ENCODE measurements at places on chromosomes 7 and 10.

DNA sequence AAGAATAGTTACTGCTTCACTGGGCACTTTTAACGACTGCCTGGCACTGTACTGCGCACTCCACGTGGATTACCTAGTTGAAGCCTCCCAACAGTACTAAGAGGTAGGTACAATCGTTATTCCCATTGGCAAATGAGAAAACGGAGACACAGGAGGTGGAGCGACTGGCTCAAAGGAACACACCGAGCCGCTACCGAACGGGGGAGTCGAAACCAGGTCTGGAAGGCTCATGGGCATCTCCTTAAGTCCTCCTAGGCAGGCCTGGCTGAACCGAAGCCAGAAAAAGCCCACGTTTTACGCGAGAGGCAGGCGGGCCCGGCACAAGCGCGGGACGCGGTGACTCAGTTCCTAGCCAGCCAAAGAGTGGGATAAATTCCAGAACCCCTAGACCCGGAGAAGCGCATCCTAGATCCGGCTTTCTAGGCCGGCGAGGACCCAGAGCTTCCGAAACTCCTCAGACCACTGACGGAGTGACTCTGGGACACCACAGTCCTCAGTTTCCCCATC, 472 bp downstream of the PDAP1 start:
- peak; percentile 24 for DNase-seq

DNA sequence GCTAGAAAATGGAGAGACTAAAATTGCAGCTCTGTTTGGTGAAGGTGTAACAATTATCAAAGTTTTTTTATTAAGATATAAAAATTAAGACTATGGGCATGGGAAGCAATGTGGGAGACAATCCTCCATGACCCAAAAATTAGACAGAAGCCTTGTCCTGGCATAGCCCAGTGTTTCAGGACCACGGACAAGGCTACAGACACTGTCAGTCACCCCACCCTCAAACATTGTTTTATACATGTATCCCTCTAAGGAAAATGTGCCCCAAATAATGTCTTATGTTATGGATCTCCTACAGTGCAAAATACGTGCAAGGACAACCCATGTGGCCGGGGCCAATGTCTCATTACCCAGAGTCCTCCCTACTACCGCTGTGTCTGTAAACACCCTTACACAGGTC, 24.0 kb downstream of the HABP2 start:
- no peak for DNase-seq

GRCh38 chr7:45033261-45033930, 33.4 kb downstream of the CCM2 start:
- DNase-seq, result peak; percentile 81

DNA sequence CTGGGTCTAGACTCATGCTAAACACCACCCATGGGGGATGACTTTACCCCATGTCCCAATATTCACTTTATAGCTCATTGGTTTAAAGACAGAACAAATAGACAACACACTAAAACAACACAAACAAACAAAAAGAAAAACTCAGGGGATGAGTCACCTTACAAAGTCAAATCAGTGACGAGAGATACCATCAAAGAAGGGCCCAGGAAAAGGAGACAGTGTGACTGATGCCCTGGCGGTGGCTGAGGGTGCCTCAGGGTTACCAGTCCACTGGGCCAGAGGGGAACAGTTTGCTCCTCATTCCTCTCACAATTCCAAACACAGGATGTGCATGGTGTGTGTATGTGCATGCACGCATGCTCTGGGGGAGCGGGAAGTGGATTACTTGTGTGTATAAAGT, 171.3 kb upstream of the PRKCQ start:
- DNase-seq, result no peak

DNA sequence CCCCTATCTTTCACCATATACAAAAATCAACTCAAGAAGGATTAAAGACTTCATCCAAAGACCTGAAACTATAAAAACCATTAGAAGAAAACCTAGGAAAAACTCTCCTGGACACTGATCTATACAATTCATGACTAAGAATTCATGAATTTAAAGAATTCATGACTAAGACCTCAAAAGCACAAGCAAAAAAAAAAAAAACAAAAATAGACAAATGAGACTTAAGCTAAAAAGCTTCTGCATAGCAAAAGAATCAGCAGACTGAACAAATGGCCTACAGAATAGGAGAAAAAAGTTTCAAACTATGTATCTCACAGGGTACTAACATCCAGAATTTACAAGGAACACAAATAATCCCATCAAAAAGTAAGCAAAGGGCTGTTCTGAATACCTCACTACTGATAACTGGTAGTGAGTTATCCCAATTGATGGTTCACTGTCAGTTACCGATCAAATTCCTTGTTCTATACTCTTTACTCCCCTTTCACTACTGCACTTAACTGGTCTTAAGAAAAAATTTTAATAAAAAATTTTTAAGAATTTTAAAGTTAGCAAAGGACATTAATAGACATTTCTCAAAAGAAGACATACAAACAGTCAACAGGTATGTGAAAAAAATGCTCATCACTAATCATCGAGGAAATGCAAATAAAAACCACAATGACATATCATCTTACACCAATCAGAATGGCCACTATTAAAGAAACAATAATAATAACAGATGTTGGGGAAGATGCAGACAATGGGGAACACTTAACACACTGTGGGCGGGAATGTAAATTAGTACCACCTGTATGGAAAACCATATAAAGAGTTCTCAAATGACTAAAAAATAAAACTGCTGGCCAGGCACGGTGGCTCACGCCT, 33.2 kb downstream of the KMT2C start:
- no peak for DNase-seq

GRCh38 chr7:100867040-100867775, at the start of gene TRIP6:
Gene TRIP6, plus strand, starts transcription at chr7:100867387. Its CDS starts 111 bp downstream, at chr7:100867498.
- DNase-seq, result peak; percentile 82

GRCh38 chr10:21811245-21811585, 192.3 kb downstream of the DNAJC1 start:
- no peak for DNase-seq

- DNase-seq, result no peak
Observed at GRCh38 chr10:48343921-48344598, 37.6 kb downstream of the MAPK8 start.

GRCh38 chr7:77420986-77421672, 5.0 kb upstream of the GSAP start:
- no peak for DNase-seq

DNA sequence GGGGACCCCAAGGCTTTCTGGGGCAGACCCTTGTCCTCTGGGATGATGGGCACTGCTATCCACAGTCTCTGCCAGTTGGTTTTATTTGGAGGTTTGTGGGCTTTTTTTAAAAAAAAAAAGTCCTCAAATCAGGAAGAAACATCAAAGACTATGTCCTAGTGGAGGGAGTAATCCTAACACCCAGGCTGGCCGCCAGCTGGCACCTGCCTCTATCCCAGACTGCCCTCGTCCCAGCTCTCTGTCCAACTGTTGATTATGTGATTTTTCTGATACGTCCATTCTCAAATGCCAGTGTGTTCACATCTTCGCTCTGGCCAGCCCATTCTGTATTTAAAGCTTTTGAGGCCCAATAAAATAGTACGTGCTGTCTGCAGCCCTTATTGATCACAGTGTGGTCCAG, 61.0 kb upstream of the LRRC4 start:
- DNase-seq, result peak; percentile 74

GRCh38 chr7:38199154-38199553, 21.1 kb downstream of the STARD3NL start:
- no peak for DNase-seq

DNA sequence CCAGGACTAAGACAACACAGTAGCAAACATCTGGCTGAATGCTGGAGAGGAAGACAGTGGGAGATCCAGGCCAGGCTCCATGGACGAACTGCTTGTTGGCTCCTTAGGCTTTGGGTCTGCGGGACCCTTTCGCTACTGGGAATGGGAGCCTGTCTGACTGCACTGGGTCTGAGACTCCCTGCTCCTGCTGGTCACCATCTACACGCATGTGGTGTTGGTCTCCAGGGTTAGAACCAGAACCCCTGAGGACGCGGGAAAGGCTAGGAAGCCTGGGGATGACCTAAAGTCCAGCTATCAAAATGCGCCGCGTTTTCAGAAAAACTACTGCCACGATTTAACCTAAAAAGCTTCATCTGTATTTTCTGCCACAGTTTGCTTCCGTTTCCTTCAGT, 817 bp upstream of the DNAJB6 start:
- no peak for DNase-seq

- no peak for DNase-seq
Observed at GRCh38 chr10:122727426-122727825, 27.8 kb upstream of the C10orf120 start.

DNA sequence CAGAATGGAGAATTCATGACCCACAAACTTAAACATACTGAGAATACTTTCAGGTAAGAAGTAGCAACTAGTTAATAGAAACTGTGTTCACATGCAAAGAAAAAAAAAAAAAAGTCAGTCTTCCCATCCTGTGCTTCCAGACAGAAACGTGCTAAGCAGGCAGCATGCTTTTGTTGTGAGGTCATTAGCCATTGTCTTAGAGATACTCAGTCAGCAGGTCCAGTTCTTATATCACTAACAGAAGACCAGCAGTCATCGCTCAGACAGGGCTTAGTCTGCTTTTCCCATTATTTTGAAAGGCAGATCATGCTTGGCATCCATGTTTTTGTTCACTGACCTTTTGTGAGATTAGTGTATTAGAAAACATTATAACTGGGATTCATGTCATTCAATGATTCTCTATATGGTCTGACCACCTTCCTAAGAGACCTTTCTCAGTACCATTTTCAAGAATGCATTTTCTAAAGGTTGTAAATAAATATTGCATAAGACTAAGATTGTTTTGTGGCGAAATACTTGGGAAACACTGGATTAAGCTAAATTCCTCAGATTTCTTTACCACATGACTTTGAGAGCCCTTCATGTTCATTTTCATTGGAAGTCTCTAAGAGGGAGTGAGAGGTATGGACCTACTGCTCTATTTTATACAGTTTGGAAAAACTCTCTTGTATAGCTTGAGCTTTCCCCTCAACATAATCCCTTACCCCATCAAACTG, 45.0 kb upstream of the AGBL3 start:
- no peak for DNase-seq

DNA sequence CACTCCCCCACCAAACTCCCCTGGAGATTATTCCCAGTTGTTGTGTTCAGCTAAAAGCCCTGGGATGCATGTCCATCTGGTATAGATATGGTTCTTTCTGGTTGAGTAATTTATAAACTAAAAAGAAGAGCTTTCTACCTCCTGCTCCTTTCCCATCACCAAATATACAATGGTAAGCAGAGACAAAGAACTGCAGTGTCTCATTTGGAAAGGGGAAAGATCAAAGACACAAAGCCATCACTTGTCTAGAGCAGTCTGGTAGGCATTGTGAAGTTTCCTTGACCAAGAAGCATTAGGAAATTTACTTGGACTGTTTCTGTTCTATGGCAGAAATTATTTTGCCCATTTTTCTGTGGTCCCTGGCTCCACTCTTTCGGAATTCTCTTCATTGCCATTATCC, 24.9 kb upstream of the PANK1 start:
- no peak for DNase-seq

- DNase-seq, result no peak
Observed at GRCh38 chr7:117200786-117201458, 121.9 kb downstream of the WNT2 start.

GRCh38 chr7:153524070-153524601, 528.1 kb upstream of the DPP6 start:
- DNase-seq, result peak; percentile 97

DNA sequence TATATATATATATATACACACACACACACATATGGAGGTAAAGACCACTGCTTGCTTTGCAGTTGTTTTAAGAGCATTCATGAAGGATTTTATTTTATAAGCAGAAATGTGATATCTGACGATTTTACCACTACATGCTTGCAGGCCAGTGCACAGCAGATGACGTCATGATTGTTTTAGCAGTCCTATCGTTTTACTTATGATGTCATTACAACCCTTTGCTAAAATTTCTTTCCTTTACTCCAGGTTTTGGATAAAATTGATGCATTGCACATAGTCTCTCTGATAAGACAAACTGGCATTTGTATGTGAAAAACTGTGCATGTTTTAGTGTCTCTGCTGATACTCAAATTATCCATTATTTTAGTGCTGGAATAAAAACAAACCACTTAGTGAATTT, 9.2 kb downstream of the EGFR start:
- no peak for DNase-seq

GRCh38 chr7:156223935-156224832, 411.9 kb upstream of the SHH start:
- no peak for DNase-seq

DNA sequence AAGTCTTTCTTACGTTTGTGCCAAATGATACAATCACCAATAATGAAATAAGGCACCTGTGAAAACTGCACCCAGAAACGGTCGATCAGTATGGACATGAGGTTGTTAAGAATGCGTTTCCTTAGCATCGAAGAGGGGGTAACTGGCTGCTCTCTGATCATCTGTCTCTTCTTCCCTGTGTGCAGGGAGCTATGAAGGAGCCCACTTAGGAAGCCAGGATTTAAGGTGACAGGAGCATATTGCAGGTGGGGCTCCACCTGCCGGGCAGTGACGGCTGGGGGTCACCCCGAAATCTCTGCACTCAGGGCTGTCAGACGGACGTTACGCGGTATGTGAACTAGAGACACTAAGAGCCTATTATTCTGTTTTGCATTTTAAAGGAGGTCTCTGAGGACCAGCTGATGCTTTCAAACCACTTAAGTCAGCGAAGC, 64.5 kb downstream of the CARD11 start:
- no peak for DNase-seq

All from cerebellar cortex (tissue), 1 donor.